Spleen (tissue), 13 donors: ENCODE measurements at places on chromosomes 12 and 14.

GRCh38 chr12:111569363-111570083 lies 29.6 kb downstream of the ATXN2 start:
- peaks cover 14% of the 10 kb centered on the region for H3K4me1 ChIP-seq
- no peak overlapping the region for H3K27ac ChIP-seq
- DNase-seq, result no peak
- H3K4me3 ChIP-seq, result no peak overlapping the region
- H3K36me3 ChIP-seq, result peaks cover 19% of the 10 kb centered on the region

DNA sequence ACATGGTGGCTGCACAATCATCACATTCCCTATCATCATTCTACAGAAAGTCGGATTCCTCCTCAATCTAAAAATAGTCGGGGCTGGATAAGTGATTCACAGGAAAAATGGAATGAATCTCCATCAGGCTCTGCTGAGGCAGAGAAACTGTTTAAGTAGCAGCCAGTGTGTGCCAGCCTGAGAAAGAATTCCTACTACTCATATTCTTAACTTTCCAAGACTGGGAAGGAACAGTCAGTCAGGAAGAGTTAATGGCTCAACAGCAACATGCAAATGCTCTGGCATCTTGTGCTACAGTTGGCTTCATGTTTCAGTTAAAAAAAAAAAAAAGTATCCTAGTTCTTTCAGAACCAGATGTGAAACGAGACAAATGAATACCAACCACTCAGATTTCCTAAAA lies 187.0 kb downstream of the GRIP1 start:
- no peak for DNase-seq
- H3K36me3 ChIP-seq, result no peaks in the 10 kb centered on the region

DNA sequence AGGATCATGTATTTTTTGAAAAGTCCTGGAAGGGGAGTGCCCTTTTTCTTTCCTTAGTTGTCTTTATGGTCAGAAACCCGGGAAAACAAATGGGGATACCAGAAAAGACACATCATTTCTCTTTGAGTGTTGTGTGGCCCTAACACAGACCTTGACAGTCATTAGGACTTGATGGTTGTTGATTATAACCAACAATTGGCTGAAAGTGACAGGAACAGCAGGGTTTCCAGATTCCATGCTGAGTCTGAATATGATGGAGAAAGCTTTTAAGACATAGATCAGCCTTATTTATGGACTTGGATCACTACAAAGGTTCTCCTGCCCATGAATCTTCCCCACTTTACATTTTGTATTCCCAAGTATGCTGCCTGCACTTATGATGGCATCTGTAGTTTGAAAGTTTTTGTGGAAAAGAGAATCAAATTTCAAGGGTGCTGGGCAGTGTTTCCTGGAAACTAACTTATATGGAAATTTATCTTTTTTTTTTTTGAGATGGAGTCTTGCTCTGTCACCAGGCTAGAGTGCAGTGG lies 30.4 kb downstream of the POLR3B start:
- H3K27me3 ChIP-seq, result no peaks in the 10 kb centered on the region
- H3K4me1 ChIP-seq, result no peaks in the 10 kb centered on the region
- H3K27ac ChIP-seq, result no peak overlapping the region
- peaks cover 43% of the 10 kb centered on the region for H3K36me3 ChIP-seq
- DNase-seq, result no peak

- no peaks in the 10 kb centered on the region for H3K36me3 ChIP-seq
- H3K4me1 ChIP-seq, result no peaks in the 10 kb centered on the region
- no peak overlapping the region for H3K27ac ChIP-seq
- H3K4me3 ChIP-seq, result no peak overlapping the region
- DNase-seq, result no peak
These were observed 642.2 kb downstream of the DIO2 start for GRCh38 chr14:79569072-79569471.

GRCh38 chr12:83848702-83849101 lies 1063.9 kb downstream of the SLC6A15 start:
- H3K27me3 ChIP-seq, result no peaks in the 10 kb centered on the region
- H3K36me3 ChIP-seq, result no peaks in the 10 kb centered on the region
- DNase-seq, result no peak
- no peaks in the 10 kb centered on the region for H3K4me1 ChIP-seq
- H3K4me3 ChIP-seq, result no peak overlapping the region

- no peaks in the 10 kb centered on the region for H3K36me3 ChIP-seq
- no peak for DNase-seq
- no peak overlapping the region for H3K4me3 ChIP-seq
- H3K27ac ChIP-seq, result no peak overlapping the region
- H3K4me1 ChIP-seq, result peaks cover 12% of the 10 kb centered on the region
- H3K27me3 ChIP-seq, result no peaks in the 10 kb centered on the region
These were observed 106.6 kb downstream of the SNAPC1 start for GRCh38 chr14:61868846-61869245.

DNA sequence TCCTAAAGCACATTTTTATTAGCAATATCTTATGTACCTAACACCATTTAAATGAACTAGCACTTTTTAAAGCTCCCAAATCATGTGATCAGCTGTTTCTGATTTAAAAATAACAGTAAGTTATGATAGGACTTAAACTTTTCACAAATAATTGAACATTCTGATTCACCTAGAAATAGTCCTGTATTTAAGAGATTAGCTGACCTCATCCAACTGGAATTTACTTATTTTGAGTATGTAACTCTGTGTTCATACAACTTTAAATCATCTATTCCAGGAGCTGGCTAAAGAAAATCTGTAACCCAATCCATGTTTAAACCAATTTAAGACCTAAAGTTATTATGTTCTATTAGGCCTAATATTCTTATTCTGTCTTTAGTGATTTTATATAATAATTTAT lies 184.3 kb downstream of the CCDC91 start:
- H3K36me3 ChIP-seq, result peaks cover 18% of the 10 kb centered on the region
- no peaks in the 10 kb centered on the region for H3K27me3 ChIP-seq
- no peak overlapping the region for H3K27ac ChIP-seq
- H3K4me1 ChIP-seq, result no peaks in the 10 kb centered on the region
- DNase-seq, result no peak

DNA sequence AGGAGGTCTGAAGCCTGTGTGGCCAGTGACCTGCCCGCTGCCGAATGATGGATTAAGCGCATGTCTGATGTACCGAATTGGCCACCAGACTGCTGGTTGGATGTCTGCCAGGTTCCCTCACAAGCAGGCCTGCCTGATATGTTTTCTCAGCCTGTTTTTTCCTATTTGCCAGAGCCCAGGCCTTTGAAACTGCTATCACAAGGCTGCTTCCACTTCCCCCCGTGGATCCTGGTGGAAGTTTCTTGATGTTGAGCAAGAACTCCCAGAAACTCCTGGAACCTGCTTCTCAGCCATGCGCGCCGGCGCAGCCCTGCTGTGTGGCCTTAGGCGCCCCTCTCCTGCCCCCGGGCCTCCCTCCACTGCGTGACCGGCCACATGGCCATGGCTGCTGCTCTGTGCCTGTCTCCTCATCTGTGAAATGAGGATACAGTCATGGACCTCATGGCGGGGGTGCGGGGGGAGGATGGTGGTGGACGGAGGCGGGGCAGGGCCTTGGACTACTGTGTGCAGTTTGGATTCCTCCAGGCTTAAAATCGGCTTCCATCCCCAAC lies 56.6 kb downstream of the CALM1 start:
- H3K27me3 ChIP-seq, result no peaks in the 10 kb centered on the region
- peak overlapping the region; percentile 61 for H3K27ac ChIP-seq
- no peaks in the 10 kb centered on the region for H3K4me1 ChIP-seq
- H3K4me3 ChIP-seq, result no peak overlapping the region
- no peaks in the 10 kb centered on the region for H3K36me3 ChIP-seq

- H3K4me3 ChIP-seq, result no peak overlapping the region
- H3K27ac ChIP-seq, result no peak overlapping the region
- no peaks in the 10 kb centered on the region for H3K27me3 ChIP-seq
- DNase-seq, result no peak
These were observed 174.2 kb downstream of the PPM1H start for GRCh38 chr12:62760779-62761178.

- H3K4me3 ChIP-seq, result no peak overlapping the region
- no peak overlapping the region for H3K27ac ChIP-seq
- H3K36me3 ChIP-seq, result peaks cover 96% of the 10 kb centered on the region
- no peaks in the 10 kb centered on the region for H3K27me3 ChIP-seq
- peaks cover 10% of the 10 kb centered on the region for H3K4me1 ChIP-seq
- no peak for DNase-seq
These were observed 128.3 kb downstream of the PLXNC1 start for GRCh38 chr12:94276725-94277124.

DNA sequence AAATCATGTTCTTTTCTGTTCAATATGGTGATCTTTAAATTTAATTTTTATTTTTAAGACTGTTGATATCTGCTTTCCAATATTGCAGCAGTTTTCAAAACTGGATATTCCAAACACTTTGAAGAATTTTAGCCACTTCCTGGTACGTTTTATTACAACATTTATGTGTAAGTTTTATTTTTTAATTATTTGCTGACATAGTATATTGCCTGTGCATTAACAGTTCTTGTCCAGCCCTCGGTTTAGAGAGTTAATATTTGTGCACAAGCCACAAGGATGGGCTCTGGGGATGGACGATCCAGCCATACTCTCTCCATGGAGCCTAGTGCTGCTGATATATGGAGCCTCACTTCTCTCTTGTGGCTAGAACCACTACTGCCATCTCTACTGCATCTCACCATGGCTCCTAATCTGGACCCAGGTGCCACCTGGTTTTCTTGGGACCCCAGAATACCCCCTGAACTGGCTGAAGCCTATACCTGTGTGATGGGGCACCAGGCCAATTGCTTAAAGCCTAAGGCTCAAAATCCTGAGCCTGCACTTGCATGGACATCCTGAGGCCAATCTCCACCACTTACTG lies 262.5 kb downstream of the RASSF9 start:
- no peaks in the 10 kb centered on the region for H3K4me1 ChIP-seq
- H3K36me3 ChIP-seq, result no peaks in the 10 kb centered on the region
- H3K4me3 ChIP-seq, result no peak overlapping the region
- no peak for DNase-seq

DNA sequence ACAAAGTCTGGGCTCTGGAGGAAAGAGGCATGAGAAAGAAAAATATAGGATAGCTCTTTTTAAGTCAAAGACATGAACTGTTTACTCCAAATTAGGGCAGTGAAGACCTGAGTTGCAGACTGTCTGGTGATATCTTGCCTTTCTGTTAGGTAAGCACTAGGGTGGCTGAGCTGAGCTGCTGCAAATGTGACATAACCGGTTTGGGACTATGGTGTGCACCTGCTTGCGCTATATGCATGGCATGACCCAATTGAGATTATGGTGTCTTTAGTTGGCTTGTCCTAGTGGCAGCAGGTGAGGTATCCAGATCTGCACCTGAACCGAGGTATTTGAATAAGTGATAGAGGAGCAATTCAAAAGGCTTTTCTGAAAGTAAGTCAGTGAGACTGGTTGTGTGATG lies 345.6 kb downstream of the APAF1 start:
- H3K36me3 ChIP-seq, result no peaks in the 10 kb centered on the region
- no peaks in the 10 kb centered on the region for H3K27me3 ChIP-seq
- DNase-seq, result no peak
- no peak overlapping the region for H3K27ac ChIP-seq
- no peaks in the 10 kb centered on the region for H3K4me1 ChIP-seq
- no peak overlapping the region for H3K4me3 ChIP-seq

DNA sequence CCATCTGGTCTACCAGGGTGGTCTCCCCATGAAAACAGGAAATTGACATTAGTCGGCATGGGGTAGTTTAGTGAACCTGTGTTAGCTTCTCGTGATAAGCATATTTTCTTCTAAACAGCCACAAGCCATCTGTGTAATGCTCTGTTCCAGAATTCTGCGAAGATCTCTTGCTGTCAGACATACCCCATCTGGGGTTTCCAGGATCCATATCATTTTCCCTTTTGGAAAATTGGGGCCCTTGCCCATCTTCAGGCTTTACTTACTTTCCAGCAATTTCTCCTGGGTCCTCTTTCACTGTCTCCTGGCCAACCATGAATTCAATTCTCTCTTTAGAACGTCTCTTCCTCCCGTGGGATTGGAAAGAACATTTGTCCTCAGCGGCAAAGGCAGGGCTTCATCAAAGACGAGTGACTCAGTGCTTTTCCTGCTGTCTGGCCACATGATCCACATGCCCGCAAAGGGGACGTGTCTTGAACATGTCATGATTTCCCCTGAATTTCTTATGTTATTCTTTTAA lies 21.4 kb upstream of the NCOR2 start:
- H3K36me3 ChIP-seq, result no peaks in the 10 kb centered on the region
- no peak for DNase-seq
- no peak overlapping the region for H3K27ac ChIP-seq
- no peak overlapping the region for H3K4me3 ChIP-seq
- no peaks in the 10 kb centered on the region for H3K27me3 ChIP-seq

GRCh38 chr12:81573228-81573627 lies 185.9 kb downstream of the PPFIA2 start:
- H3K27me3 ChIP-seq, result no peaks in the 10 kb centered on the region
- no peaks in the 10 kb centered on the region for H3K36me3 ChIP-seq
- H3K4me3 ChIP-seq, result no peak overlapping the region
- no peak for DNase-seq

DNA sequence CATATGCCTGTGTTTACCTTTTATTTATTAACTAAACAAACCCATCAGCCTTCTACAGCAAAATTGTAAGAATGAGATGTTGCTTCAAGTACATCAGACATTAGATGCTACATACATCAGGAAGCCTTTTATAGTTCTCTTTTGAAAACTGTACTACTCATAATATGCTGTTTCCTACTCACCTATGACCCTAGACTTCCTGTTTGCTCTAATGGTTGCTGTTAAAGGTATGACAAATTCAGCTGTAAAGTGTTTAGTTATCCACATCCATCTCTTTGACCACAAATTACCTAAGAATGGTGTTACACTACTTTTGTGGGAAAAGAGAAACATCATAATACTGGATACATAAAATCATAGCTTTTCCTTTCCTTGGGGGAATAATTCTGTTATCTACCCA lies 220.0 kb downstream of the RAD51B start:
- H3K4me1 ChIP-seq, result no peaks in the 10 kb centered on the region
- H3K36me3 ChIP-seq, result no peaks in the 10 kb centered on the region
- H3K4me3 ChIP-seq, result no peak overlapping the region
- DNase-seq, result no peak
- H3K27ac ChIP-seq, result no peak overlapping the region

DNA sequence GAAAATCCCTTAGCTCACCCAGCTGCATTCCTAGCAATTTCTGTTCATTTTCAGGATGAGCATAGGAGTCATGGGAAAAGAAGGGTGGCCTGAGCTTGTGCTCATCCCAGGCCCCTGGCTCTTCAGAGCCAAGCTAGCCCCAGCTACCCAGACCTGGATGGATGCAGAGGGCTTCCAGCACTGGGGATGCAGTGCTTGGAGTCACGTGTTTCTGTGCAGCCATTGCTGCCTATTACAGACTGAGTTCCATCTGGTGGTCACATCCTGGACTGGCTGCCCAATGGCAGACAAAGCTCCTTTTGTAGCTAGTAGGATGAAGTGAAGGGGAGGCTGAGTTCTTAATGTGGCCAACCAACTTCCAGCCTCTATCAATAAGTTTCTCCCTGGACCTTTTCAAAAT lies 54.2 kb upstream of the JDP2 start:
- H3K4me1 ChIP-seq, result no peaks in the 10 kb centered on the region
- H3K4me3 ChIP-seq, result no peak overlapping the region
- no peaks in the 10 kb centered on the region for H3K36me3 ChIP-seq
- no peak overlapping the region for H3K27ac ChIP-seq

GRCh38 chr12:132159555-132160003 lies 15.3 kb downstream of the NOC4L start:
- H3K27ac ChIP-seq, result no peak overlapping the region
- DNase-seq, result peak; percentile 58
- H3K4me3 ChIP-seq, result no peak overlapping the region
- H3K27me3 ChIP-seq, result no peaks in the 10 kb centered on the region

GRCh38 chr14:70188322-70188658 lies 461 bp downstream of the SLC8A3 start:
- peaks cover 33% of the 10 kb centered on the region for H3K4me1 ChIP-seq
- DNase-seq, result no peak
- no peak overlapping the region for H3K27ac ChIP-seq
- peaks cover 90% of the 10 kb centered on the region for H3K27me3 ChIP-seq
- H3K36me3 ChIP-seq, result no peaks in the 10 kb centered on the region
- peak overlapping the region; percentile 53 for H3K4me3 ChIP-seq

- no peak overlapping the region for H3K27ac ChIP-seq
- no peak overlapping the region for H3K4me3 ChIP-seq
- no peaks in the 10 kb centered on the region for H3K36me3 ChIP-seq
These were observed 98.8 kb downstream of the FRMD6 start for GRCh38 chr14:51750542-51750941.
